Gastroesophageal sphincter (tissue), 4 donors: ENCODE measurements at places on chromosomes 6 and 20. TPM values are rescaled to one million over a fixed set of nuclear protein-coding genes. Genes with fewer than 3 reads are reported as not detected.

Gene WFDC12
- not detected for total RNA-seq

Gene EEF1A2
- total RNA-seq: 3.2 TPM

Gene PLCB1
- total RNA-seq: 62.9 TPM

Gene MAK
- total RNA-seq: 0.67 TPM

DNA sequence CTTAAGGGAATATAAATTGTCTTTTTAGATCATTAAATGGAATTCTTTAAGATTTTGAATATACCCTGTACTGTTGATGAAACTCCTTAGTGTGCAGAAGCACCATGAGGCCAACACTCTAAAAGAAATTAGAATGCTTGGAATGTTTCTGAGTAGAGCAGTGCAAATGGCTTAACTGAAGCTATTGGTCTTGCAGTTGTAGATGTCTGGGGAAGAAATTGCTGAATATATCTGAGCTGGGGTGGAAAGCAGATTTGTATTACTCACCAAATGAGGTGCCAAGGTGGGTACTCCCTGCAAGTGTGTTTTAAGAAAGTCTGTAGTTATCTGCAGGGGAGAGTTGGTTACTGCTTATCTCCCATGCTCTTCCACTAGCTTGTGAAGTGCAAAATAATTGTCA is 119.0 kb downstream of the ADGRG6 start:
- no peak for ATAC-seq

GRCh38 chr20:37416848-37417616 is 71.1 kb downstream of the SRC start:
- ATAC-seq: no peak

DNA sequence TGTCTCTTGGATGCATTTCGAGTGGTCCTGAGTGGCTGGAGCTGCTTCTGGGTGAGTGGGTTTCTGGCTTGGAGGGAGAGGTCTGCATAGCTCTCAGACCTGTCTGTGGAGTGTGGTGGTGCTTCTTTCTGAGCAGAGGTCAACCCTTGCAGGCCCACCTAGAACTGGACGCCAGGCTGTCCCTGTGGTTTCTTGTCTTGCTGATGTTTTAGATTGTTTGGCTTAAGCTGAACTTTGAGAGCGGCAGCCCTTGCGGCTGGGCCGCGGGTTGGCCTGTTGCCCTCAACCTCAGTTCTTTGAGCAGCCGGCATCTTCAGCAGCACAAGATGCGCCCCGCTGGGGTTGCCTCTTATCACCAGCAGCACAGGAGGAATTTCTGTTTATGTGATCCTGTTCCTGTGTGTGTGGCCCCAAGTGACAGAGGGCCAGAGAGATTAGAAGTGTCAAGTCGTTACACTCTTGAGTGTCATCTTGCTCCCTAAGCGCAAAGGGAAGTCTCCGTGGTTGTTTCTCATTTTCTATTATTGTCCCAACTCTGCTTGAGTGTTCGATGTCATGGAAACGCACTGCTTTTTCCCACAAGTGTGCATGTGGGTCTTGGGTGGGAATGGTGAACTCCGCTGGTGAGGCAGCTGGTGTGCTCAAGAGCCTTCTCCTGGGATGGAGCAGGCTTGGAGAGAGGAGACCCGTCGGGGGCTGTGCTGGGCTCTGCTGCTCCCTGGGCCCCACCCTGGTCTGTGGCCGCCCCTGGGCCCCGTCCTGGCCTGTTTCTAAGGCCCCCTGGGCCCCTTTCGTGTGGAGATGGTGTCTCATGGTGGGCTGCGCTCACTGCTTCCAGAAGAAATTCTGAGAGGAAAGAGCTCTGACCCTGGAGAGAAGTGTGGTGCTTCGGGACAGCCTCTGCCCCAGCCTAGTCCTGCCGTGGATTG is 20.1 kb upstream of the SLC22A1 start:
- no peak for ATAC-seq

GRCh38 chr6:75631859-75632635 is 30.4 kb downstream of the SENP6 start:
- ATAC-seq: no peak

- no peak for ATAC-seq
Measured at GRCh38 chr20:14009208-14009607, 13.9 kb downstream of the MACROD2 start.

DNA sequence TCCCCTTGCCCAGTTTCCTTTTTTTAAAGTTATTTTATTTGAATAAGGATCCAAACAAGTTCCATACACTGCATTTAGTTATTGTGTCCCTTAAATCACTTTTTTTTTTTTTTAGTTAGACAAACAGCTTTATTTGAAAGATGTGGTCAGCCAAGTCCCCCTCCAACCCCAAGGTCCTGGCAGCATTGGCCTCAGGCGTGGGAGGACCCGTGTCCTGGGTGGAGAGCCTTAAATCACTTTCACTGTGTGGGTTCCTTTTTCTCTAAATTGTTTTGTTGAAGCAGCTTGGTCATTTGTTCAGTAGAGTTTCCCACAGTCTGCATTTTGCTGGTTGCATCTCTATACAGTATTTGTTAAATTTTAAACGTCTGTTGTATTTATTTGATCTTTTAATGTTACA is 5.2 kb upstream of the TBCC start:
- ATAC-seq: no peak

GRCh38 chr6:21143645-21144044 is 449.9 kb upstream of the SOX4 start:
- no peak for ATAC-seq

DNA sequence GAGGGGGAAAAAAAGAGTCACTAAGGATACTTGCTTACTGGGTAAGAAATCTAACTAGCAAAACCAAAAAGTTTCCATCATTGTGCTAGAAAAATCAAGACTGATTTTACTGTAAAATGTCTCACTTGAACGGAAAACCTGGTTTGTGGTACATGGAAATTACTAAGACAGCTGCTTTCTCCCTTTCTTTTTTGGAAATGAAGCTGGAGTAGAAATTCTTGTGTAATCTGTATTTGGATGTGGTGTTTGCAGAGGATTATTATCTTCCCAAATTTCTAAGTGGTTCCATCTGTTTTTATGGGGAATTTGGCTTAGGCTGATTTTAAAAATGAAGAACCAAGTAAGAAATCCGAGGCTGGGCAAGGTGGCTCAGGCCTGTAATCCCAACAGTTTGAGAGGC is 20.4 kb downstream of the EPB41L2 start:
- ATAC-seq: peak; percentile 68

- ATAC-seq: no peak
Measured at GRCh38 chr6:135195522-135195921, 14.4 kb downstream of the MYB start.

DNA sequence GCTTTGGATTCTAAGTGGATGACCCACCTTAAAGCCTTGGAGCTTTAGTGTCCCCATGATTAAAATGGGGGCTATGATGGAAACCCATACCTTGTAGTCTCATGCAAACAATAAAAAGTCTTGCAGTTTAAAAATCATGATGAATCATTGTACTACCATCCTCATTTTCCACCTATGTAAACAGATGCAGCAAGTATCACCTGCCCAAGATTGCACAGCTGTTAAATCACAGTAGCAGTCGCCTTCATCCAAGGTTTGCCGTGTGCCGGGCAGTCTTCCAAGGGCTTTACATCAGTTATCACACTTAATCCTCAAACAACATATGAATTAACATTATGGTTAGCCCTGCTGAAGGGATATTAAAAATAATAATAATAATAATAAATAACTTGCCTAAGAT is 210.3 kb downstream of the FOXA2 start:
- no peak for ATAC-seq

DNA sequence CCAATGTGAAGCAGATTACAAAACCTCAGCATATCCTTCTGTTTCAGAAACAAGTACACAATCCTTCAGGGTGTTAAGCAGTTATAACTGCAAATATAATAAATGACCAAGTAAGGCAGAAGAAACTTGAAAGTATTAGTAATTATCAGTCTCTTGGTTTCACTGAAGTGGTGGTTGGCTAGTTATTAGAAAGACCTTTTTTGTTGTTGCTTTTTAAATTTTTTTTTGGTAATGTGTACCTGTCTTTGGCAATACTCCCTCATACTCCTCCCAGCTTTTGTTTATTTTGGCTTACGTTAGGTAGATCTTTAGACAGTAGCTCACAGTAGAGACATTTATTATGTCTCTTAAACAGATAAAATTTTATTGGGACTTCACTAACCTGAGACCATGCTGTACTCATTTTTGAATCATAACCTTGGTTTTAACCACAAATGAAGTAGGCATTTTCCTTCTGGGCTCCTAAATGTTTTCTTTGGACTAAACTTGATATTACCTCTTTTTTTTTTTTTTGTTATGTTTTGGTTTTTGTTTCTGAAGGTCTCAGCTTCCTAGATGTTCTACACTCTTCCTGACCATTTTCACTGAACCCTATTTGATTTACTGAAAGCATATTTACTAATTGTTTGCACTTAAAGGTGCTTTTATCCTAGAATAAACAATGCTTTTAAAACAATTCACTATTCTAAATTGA is 6.4 kb downstream of the CD2AP start:
- ATAC-seq: no peak

DNA sequence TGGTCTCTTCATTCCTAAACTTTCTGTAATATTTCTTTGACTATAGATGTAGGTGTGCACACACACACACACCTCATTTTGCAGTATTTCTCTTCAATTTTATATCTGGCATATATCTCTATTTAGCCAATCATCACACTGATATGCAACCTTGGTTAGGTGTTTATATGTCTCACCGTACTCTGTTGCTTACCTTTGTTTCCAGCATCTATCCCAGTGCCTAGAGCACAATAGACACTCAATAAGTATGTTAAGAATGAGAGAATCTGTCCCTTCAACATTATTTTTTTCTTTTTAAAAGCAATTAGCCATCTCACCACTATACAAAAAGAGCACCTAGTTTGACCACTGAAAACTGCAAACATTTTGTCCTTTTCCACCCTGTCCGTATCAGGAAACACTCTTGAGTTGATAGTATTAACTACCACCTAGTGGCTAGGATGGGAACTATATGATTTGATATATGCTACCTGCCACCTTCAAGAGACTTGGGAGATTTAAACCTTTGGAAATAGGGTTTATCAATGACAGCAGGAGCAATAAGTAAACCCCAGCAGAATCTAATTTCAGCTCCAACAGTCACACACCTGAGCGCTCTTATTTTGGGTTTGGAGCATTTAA is 48.7 kb upstream of the RSPO3 start:
- no peak for ATAC-seq

- no peak for ATAC-seq
Measured at GRCh38 chr6:13947611-13948178, 22.9 kb downstream of the RNF182 start.

- no peak for ATAC-seq
Measured at GRCh38 chr20:9375221-9375681, 139.1 kb upstream of the LAMP5 start.

DNA sequence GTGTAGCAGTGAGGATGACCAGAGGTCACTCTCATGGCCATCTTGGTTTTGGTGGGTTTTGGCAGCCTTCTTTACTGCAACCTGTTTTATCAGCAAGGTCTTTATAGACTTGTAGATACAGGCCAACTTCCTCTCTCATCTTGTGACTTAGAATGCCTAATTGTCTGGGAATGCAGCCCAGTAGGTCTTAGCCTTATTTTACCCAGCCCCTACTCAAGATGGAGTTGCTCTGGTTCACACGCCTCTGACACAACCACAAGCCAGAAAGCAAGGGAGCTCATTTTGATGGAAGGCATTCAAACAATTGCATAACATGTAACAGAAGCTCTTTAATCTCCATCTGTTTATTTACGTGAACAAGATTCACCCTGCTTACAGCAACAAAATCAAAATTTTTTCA is 492.0 kb upstream of the SULF2 start:
- ATAC-seq: no peak

GRCh38 chr20:22576733-22577514 is 7.4 kb downstream of the FOXA2 start:
- ATAC-seq: no peak

GRCh38 chr20:8964959-8965562 is 103.8 kb upstream of the PLCB4 start:
- ATAC-seq: no peak

- no peak for ATAC-seq
Measured at GRCh38 chr6:12119085-12119588, 107.0 kb downstream of the HIVEP1 start.
